ENCODE measurements at places on chromosomes 3 and 15.

DNA sequence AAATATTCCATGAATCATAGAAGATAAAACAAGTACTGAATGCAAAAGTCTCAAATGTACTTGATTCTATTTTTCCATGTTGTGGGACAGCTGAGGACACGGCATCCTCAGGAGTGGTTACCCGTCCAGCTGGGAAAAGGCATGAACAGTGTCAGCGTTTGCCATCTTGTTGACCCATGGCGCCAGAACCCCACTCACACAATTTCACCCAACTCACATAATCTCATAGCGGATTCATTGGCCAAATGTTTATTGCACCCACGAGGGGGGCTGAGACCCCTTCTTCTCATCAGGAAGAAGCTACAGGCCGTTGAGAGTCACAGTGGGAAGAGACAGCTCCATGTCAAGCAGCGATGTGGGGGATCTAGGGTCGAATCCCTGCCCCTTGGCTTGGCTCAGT is 72.9 kb downstream of the OCA2 start:
- DNase-seq, result no peak

- no peak for DNase-seq
These were observed 11.3 kb upstream of the UBE3A start for GRCh38 chr15:25450163-25450562.

DNA sequence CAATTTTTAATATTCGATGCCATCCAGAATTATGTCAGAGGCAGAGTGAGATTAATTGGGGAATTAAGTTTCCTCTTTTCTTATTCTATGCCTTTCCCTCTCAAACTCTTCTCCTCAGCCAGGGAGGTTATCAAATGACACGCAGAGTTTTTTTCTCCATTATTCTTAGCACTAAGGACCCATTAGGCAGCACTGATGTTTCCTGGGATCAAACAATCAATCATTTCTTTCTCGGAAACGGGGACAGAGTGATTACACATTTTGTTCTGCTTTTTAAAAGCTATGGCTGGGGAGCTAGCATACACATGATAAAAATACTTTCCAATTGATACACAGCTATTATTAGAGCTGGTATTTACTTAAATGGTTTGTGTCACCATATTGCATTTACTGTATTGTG is 35.3 kb upstream of the PSMD6 start:
- DNase-seq, result no peak

DNA sequence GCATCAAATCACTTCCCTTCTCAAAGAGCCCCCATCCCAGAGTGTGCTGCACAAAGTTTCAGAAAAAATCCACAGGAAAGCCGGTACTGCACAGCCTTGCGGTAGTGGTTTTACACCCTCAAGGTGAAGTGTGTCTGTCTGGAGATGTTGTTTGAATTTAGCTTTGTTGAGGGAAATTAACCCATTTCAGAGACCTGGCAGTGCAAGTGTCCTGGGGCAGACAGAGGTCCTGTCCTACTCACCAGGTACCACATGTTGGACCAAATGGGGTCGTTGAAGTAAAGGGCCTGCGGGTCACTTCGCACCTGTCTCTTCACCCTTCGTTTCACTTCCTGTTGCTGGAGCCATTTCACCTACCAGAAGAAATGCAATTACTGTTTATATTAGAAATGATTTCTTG is 57.8 kb downstream of the PCSK6 start:
- no peak for DNase-seq

Data from activated CD4-positive, alpha-beta T cell treated with anti-CD3 and anti-CD28 coated beads, Interleukin-2, amount 50 U/mL, for 48 hours (primary cell).